ENCODE measurements at places on chromosomes 11 and 22.
A peak's percentile ranks its signal among the peaks of the same experiment; 100 is the strongest.

GRCh38 chr11:106091480-106092123 is 14.1 kb downstream of the AASDHPPT start:
- DNase-seq: no peak

DNA sequence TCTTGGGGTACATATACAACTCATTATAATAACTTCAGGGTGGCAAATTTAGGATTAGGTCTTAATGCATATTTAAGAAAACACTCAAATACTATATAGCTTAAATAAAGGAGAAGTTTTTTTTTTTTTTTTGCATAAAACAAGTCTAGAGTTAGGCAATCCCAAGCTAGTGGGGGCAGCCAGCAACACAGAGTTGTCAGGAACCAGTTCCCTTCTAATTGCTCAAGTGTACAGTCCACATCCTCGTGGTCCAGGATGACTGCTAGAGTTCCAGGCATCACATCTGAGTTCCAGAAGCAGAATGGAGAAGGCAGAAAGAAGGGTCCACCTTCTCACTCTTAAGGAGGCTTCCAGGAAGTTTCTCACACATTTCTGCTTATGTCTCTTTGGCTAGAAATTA is 261.9 kb upstream of the PLET1 start:
- DNase-seq: no peak

DNA sequence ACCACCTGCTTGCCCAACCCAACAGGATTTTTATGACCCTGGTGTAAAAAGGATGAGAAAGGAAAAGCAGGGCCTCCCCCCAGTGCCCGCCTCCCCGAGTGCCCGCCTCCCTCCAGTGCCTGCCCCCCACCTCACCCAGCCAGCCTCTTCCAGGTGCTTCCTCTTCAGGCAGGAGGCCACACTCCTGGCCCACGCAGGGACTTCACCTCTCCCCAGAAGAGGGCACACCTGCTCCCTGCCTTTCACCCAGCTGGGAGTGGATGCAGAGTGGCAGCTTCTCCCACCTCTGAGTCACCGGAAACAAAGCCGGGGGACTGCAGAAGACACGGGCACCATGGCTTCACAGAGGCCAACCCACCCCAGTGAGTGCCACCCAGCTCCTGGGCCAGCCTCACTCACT is 16.1 kb downstream of the CPT1A start:
- no peak for DNase-seq

GRCh38 chr22:38881464-38881871 is 9.5 kb upstream of the CBX6 start:
- DNase-seq: peak; percentile 90

- no peak for DNase-seq
Measured at GRCh38 chr11:118882491-118882890, 1.2 kb upstream of the CXCR5 start.

DNA sequence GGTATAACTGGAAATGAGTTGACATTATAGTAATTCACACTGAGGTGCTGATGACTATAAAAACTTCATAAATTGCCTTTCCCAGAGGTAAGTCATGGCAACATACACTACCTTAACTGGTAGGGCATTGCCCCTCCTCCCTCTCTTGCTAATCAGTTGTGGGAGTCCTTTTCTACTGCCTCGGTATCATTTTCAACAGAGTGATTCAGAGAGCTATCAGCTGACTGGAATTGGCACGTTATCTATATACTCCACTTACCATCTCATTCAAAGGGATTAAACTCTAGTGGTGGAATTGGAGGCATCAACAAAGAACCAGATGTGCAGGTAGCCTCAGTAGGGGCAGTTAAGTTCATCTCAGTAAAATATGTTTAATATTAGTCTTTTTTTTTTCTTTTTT is 8.0 kb upstream of the NUP160 start:
- DNase-seq: no peak

- no peak for DNase-seq
Measured at GRCh38 chr11:130932086-130932712, 15.9 kb upstream of the SNX19 start.

GRCh38 chr22:22458387-22458786 is 50.2 kb downstream of the ZNF280B start:
- DNase-seq: no peak

DNA sequence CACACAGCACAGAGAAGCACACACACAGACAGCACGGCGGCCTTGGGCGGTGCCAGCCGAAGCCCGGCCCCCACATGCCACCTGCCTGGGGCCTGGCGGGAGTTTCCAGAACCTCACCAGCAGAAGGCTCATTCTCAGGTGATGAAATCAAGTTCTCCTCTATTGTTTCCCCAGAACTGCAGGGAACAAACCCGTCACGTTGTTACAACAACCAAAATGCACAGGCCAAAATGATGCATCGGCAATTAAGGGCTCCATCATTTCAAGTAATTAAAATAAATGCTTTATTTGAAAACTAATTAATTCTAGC is 30.8 kb downstream of the GNB1L start:
- no peak for DNase-seq

DNA sequence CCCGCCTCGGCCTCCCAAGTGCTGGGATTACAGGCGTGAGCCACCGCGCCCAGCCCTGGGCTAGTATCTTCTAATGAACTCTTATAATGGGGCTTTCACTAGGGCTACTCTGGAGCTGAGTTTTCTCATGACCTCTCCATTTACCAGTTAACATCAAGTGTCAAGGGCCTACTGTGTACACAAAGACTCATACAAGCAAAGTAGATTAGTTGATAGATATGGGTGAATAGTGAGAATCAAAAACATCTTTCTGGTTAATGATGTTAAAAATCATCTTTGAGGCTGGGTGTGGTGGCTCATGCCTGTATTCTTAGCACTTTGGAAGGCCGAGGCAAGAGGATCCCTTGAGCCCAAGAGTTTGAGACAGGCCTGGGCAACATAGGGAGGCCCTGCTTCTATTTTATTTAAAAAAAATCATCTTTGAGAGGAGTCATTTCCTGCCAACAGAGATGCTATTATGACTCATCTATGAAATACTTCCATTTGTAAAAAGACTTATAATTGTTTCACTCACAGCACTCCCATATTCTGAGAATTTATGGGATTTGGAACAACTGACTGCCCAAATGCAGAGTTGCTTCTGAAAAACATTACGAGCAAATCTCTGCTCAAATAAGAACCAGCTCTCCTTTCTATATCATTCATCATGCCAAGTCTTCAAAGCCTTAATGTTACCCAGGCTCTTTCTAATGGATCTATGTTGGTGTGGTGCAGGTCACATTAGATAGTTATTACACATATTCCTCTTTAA is 57.0 kb downstream of the GDPD4 start:
- DNase-seq: no peak

Data from tibial nerve (tissue), 4 donors.